ENCODE measurements at places on chromosomes 16 and 17.

GRCh38 chr16:89737341-89738071 is 16.2 kb downstream of the ZNF276 start:
- DNase-seq = no peak

DNA sequence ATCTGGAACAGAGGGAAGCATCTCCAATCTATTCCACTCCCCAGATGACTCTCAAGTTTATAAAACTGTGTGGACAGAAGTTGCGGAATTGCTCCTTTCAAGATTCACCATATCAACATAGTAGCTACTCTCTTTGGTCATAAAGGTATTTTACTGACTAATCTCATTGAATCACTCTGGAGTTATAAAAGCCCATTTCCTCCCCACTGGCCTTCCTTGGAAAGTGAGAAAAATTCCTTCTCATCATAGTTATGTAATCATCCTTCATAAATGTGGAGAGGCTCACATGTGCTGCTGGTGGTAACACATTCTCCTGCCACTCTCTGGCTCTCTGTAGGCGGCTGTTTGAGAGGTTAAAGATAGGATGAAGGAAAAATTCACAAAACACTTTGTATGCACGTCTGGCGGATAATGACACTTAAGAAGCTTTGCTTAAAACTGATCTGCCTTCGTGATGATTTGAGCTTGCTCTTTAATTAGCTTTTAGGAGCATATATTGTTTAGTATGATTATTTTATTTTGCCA is 1034.0 kb upstream of the EEF2KMT start:
- no peak for DNase-seq

DNA sequence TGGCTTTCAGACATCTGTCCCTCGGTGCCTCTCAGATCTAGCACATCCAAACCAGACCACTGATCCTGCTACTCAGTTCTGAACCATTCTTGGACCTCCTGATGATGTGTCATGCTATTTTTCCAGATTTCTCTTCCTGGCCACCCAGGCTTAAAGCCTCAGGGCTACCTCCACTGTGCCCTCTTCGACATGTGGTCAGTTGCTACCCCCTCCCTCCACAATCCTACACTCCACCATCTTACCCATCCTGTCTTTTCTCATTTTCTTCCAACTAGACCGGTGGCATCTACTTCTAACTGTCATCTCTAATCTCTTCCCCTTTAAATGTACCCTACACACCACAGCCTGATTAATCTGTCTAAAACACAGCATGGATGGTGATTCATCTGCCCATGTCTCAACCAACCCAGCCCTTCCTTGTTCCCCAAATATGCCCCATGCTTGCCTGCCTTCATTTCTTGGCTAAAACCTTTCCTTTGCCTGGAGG is 478.6 kb downstream of the SLC39A11 start:
- DNase-seq = no peak

DNA sequence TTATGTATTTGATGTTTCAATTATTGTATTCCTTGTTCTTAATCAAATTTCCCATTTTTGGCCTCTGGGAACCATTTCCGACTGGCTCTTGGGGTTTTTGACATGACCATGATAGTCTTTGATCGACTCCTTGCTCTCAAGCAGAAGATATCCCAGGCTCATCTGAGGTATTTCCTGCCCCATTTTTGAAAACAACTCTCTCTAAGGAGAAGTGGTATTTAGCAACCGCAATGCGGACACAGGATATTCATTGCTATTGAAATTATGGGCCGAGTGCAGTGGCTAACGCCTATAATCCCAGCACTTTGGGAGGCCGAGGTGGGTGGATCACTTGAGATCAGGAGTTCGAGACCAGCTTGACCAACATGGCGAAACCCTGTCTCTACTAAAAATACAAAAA is 5.5 kb downstream of the TANGO6 start:
- DNase-seq = no peak

DNA sequence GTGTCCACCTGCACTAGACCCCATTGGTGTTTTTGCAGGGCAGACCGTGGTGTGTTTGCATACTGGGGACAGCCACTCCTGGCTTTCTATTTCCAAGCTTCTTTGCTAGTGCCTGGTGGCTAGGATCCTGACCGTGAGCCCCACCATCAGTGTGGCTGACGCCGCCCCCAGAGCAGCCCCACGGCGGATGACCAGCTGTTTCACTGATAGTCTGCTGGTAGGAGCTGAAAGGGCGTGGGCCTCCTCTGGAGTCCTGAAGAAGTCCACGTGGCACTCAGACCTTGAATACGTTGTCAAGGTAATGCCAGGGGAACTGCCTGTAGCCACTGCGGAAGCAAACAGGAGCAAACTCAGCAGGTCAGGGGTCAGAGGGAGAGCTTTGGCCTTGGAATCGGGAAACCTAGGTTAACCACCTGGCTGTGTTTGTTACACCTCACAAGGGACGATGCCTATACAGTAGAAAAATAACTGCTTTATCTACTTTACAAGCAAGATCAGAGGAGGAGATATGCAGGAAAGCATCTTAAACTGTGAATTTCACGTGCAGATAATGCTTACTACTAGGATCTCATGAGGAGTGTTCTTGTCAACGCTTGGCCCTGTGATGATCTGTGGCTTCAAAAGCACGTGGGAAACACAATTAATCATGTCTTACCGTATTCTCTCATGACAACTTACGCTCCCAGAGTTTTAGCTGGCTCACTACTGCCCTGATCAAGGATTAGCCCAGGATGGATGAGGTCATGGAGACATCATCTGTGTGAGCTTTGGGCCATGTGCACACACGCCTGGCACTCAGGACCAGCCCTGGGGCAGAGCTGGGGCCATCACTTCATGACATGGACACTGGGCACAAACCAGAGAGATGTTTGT is 30.3 kb downstream of the ALDH3A2 start:
- DNase-seq = no peak

DNA sequence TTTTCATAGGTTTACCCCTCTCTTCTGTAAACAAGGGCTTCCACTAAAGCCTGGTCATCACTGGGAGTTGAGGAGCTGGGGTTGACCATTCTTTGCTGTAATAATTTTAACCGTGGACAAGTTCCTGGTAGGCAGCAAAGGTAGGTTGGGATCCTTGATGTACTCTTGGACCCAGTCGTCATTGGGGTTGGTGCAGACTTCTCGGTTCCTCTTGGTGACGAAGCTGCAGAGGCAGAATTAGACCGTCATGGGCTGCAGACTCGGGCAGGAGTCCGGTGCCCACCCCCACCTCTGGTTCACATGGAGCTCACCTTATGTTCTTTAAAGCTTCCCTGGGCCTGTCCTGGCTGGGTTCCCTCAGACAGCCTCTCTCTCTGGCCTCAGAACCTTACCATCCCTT is 3.8 kb downstream of the CCL16 start:
- DNase-seq = no peak

DNA sequence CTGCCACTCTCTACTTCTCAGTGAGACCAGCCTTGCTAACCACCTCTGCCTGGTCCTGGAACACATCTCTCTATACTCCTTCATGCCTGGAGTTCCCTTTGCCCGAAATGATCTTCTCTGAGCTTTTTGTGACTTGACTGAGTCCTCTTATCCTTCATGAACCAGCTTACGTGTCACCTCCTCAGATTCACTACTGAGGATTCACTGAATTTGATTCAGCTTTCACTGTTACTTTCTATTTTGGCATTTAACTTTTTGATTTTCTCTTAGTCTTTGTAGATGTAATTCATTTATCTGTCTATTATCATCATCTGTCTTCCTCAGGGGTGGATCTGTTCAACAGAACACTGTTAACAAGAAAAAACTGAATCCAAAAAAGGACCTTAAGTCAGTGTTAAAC is 95.6 kb downstream of the RPGRIP1L start:
- no peak for DNase-seq

GRCh38 chr17:31130286-31131224 is 35.8 kb downstream of the NF1 start:
- no peak for DNase-seq

DNA sequence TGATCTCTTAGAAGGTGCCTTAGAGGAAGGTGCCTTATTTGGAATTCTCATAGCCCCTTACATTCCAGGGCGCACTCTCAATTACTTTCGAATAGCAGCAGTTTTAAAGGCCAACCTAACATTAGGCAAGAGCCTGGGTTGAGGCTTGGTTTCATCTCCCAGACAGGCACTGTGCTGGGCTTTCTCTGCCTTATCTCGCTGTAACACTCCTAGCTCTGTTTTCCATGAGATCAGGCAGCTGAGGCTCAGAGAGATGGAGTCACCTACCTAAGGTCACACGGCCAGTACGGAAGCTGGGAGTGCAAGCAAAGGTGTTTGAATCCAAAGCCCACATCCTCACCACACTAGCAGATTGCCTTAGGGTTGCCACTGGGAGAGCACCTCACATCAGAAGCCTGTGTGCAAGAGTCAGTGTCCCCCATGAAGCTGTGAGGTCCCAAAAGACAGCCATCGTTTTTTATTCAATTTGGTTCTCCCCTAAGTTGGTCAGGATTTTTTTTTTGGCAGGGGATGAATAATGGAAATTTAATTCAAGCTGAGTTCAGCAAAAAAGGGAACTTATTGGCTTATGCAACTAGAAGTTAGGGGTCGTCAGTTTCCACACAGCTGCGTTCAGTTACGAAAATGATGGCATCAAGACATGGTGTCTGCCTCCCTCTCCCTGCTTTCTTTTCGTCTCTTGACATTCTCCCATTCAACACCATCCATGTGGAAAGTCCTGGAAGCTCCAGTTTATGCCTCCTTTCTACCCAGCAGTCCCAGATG is 206.4 kb downstream of the KATNIP start:
- DNase-seq = no peak

DNA sequence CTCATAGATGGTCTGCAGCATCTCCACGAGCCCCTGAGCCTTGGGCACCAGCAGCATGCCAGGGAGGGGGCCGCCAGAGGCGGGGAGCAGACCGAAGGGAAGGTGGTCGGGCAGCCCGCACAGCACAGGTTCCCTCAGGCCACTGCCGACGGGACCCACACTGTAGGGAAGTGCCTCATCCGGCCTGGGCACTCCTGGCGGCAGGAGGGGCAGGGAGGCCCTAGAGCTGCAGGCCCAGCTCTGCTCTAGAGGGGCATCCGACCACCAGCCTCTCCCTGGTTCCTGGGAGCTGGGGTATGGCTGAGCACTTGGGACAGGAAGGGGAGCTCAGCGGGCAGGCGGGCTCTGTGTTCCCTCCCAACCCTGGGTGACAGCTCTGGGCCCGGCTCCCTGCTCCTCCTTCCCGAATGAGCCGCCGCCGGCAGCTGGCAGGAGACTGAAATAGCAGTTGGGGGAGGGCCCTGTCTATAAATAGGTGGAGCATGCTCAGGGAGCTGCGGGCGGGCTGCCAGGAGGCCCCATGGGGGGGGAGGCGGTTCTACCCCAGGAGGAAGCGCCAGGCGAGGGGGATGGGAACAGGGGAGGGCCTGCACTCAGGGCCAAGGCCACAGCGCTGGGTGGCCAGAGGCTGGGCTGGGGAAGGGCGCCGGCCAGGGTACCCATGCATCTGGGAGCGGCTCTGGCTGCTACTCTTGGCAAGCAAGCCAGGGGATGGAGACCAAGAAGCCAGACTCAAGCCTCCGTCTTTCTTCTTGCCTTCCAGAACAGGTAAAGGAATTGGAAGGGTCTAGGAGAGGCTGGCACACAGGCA is 12.4 kb downstream of the HDAC5 start:
- peak; percentile 97 for DNase-seq

- DNase-seq = peak; percentile 64
Measured at GRCh38 chr17:50556803-50557202, 3.7 kb upstream of the CACNA1G start.

DNA sequence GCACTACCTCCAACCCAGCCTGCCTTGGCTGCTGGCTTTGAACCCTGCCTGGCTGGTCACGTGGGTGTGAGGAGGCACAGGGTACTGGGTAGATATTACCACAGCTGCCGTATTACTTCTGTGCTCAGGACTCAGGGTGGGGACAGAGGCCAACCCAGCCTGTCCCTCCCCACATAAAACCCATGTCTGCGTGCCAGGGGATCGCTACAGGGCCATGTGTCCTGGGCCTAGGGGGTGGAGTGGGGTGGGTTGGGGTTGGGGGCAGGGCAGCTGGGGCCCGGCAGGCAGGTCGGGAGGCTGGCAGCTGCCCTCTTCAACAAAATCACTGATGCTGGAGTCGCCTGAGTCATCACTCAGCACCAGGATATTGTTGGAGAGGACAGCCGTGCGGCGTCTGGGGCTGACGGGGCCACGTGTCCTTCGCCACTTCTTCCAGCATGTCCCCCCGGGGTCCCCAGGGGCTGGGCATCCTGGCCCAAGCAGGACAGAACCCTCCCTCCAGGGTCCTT is 39.7 kb upstream of the PVALEF start:
- DNase-seq = no peak

- no peak for DNase-seq
Measured at GRCh38 chr16:57569306-57569946, 27.0 kb downstream of the ADGRG5 start.

DNA sequence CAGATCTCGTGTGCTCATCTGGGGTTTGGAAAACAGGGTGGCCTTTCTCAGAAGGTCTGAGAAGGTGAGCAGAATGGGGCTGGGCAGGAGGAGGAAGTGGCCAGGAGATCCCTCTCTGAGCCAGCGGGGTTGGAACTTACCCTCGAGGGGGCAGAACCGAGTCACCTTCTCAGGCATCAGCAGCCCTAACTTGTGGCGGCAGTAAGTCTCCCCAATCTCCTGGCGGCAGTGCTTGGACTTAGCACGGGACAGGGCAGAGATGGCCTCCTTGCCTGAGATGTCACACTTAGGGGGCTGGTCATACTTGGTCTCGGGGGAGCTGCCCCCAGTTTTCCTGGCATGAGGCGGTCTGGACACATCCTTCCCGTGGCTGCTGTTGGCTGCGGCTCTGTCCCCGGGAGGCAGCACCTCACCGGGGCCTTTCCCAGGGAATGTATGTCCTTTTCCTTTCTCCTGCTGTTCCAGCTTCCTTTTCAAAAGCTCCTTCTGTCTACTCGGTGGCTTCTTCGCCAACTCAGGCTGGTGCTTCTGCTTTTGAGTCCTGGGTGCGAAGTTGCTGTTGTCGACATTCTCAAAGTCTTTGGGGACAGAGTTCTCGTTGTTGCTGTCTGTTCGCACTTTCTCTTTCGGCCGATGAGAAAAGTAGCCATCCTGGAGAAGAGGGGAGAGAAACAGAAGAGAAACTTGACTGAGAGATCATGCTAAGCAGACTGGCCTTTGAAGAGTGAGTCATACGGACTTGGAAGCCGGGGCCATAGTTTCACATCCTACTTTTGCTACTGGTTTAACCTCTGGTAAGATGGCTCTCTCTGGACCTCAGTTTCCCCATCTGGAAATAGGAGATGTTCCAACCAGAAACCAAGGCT is 211.7 kb downstream of the XYLT1 start:
- no peak for DNase-seq

GRCh38 chr17:53627511-53627910 is 195.2 kb upstream of the KIF2B start:
- DNase-seq = no peak

GRCh38 chr17:73856556-73856955 is 212.3 kb upstream of the SDK2 start:
- DNase-seq = no peak

- DNase-seq = no peak
Measured at GRCh38 chr16:89198417-89199240, 1.7 kb downstream of the SLC22A31 start.
